ENCODE measurements at places on chromosomes 12 and 14. TPM values are rescaled to one million over a fixed set of nuclear protein-coding genes. Genes with fewer than 3 reads are reported as not detected.

The MUCL1 gene
- not detected for total RNA-seq

The L2HGDH gene
- total RNA-seq = 21.6 TPM

The HEBP1 gene
- total RNA-seq = 21.0 TPM

The HAL gene
- total RNA-seq = 0.56 TPM

The WSCD2 gene
- total RNA-seq = not detected

The CDCA3 gene
- total RNA-seq = 62.5 TPM

The PAX9 gene
- total RNA-seq = not detected

The TGM1 gene
- total RNA-seq = 2.6 TPM

The ACACB gene
- 8.8 TPM for total RNA-seq
